ENCODE measurements at places on chromosomes 7 and 10.

- no peak for DNase-seq
Measured at GRCh38 chr7:136186281-136186680, 209.1 kb upstream of the MTPN start.

GRCh38 chr7:67564959-67565358 is 568.3 kb downstream of the TYW1 start:
- no peak for DNase-seq

DNA sequence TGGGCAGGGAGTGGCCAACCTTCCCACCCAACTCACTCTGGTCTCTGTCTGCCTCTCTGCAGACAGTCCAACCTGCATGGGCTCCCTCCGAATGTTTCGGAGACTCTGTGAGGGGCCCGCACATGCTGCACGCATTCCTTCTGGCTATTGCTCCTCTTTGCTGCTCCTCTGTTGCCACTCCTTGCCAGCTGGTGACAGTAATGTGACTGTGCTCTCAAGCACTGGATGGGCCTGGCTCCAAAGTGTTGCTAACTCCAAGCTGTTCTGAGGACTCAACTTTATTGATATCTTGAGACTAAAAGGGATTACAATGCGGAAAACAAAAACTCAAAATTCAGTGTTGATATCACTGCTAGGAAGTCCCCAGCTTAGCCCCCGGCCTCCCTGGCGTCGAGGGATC is 105.4 kb upstream of the KIF5B start:
- no peak for DNase-seq

GRCh38 chr7:115346685-115347084 is 424.8 kb downstream of the MDFIC start:
- DNase-seq = no peak
